ENCODE measurements at places on chromosomes 11 and 22.

- DNase-seq = no peak
Measured at GRCh38 chr11:118435290-118435892, 901 bp upstream of the KMT2A start.

DNA sequence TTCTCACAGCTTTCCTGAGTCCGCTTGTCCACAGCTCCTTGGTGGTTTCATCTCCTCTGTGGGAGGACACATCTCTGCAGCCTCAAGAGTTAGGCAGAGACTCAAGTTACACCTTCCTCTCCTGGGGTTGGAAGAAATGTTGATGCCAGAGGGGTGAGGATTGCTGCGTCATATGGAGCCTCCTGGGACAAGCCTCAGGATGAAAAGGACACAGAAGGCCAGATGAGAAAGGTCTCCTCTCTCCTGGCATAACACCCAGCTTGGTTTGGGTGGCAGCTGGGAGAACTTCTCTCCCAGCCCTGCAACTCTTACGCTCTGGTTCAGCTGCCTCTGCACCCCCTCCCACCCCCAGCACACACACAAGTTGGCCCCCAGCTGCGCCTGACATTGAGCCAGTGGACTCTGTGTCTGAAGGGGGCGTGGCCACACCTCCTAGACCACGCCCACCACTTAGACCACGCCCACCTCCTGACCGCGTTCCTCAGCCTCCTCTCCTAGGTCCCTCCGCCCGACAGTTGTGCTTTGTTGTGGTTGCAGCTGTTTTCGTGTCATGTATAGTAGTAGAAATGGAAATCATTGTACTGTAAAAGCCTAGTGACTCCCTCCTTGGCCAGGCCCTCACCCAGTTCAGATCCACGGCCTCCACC, 11.7 kb downstream of the RASD2 start:
- peak; percentile 52 for DNase-seq

- no peak for DNase-seq
Measured at GRCh38 chr11:8093931-8094575, 13.0 kb downstream of the TUB start.

GRCh38 chr11:125063429-125064043, 431 bp downstream of the SLC37A2 start:
- no peak for DNase-seq

DNA sequence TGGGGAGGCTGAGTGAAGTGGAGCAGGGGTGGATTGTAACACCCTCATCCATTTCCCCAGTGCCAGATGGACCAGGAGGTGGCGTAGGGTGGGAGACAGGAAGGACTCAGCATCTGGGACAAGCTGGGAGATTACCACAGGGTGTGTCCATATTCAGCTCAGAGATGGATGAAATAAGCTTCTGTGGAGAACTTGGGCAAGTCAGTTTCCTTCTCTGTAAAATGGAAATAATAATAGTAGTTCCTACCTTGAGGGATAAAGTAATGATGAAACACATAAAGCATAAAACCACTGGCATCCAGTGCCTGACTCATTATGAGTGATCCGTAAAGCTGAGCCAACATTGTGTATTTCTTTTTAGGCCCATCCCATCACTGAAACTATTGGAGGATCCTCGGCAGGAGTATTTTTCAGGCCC, 607 bp upstream of the ROBO4 start:
- DNase-seq = no peak

DNA sequence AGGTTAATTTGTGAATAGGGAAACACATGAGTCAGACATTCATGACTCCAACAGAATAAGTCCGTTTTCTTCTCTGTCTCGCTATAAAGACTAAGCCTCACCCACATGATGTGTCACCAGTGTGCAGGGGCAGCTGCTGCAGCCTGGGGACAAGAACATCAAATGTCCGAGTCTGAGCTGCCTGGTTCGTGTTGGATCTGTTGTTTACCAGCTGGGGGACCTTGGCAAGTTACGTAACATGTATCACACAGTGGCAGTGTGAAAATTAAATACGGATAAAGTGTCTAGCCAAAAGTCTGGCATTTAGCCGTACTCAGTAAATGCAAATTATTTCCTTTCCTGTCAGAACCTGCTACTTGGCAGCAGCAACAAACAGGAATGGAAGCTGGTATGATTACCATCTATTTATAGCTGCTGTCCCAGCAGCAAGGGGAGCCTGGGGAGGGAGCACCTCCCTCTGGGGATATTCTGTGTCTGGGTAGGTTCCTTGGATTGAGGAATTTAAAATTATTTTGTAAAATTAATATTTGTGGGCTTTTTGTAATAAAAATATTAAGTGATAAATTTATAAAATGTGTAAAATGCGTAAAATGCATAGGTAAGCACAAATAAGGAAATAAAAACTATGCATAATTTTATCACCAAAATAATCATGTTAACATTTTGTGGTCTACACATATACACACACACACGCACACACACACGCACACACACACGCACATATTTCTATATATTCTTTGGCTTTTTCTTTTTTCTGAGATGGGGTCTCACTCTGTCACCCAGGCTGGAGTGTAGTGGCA, 1.3 kb upstream of the CLDN25 start:
- DNase-seq = no peak

GRCh38 chr22:29030618-29031226, 30.9 kb downstream of the C22orf31 start:
- DNase-seq = no peak

Data from hematopoietic multipotent progenitor cell treated with erythropoietin and hydrocortisone succinate and interleukin-3 and kit ligand, for 15 days (in vitro differentiated cells).